ENCODE measurements at places on chromosomes 5 and 9. TPM values are rescaled to one million over a fixed set of nuclear protein-coding genes. Genes with fewer than 3 reads are reported as not detected.

PPP1R2B gene
- total RNA-seq, result not detected

DNA sequence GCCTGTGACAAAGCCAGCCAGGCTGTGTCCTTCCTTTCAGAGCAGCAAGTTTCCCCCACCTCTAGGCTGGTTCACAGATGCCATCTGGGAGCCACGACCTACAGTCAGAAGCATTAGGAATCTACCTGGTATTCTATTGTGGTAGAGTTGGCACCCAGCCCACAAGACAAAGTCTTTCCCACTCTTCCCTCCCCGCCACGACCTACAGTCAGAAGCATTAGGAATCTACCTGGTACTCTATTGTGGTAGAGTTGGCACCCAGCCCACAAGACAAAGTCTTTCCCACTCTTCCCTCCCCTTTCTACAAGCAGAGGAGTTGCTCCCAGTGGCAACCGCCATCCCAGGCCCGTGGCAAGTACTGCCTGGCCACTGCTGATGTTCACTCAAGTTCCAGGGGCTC is 157.8 kb upstream of the TNC start:
- no peak for DNase-seq

CCDC107 gene
- 26.2 TPM for total RNA-seq

DNA sequence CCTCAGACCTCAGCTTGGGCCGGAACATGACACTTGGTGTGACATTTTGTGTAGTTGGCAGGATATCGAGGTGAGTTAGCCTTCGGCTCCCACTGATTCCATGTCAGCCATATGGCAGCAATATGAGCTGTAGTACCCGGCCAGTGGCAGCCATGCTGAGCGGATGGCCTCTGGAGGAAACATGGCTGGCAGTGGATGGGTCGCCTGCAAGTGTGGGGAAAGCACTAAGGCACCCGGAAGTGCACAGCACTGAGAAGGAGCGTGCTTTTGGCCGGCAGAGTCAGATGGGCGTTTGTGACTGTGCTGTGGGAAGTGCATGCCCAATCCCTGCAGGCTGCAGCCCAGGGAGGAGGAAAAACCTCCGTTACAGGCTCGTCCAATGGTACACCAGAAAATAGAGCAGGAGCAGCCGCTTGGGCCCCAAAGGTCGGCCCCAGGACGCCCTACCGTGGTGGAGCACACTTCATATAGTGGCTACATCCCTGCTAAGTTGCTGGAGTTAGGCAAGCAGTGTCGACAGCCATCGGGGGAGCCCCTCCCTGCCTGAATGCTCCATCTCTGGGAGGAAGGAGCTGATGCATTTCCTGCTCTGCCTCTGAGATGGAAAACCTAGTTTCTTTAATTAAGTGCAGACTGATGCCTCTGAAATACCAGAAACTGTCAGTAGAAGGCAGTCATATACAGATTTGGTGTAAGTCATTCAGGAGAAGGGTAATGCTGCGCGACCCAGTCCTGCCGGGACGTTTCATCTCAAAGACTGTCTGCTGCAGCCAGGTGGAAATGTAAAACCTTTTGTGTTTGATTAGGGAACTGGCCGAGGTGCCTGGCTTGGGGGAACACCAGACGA is 2185.8 kb upstream of the ACO1 start:
- no peak for DNase-seq

DNA sequence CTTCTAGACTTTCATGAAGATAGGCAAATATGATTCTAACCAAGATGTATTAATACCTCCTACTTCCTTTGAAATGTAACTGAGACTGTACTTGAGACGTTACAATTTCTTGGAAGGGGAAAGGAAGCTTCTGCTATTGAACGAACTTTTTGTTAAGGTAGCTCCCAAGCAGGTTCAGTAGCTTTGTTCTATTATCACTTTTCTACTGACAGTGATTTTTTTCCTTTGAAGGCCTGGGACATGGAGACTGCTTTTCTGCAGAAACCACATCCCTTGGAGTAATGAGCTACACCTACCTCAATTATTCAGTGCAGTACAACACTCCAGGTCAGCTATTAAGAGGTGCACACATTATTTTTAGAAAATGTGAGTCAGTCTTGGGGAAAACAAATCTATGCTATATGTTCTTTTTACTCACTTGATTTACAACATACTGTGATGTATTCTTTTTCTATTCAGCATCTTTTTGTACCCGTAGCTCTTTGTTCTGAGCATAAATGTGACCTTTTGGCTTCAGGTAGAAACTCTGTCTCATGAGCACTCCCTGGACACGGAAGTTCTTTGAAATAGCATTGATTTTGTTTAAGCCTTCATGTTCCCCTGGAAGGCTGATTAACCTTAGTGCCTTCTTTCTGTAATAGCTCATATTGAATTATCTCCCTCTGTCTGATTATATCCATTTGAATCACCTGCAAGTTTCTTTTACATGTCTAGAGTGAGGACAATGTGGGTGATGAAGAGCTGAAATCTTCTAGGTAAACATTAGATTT is 56.5 kb upstream of the CDKN2B start:
- DNase-seq, result no peak

- peak; percentile 39 for DNase-seq
Measured at GRCh38 chr5:126519637-126520592, 75.1 kb downstream of the ALDH7A1 start.

PCDHGA8 gene
- total RNA-seq, result 4.2 TPM

RAB3C gene
- not detected for total RNA-seq

DNA sequence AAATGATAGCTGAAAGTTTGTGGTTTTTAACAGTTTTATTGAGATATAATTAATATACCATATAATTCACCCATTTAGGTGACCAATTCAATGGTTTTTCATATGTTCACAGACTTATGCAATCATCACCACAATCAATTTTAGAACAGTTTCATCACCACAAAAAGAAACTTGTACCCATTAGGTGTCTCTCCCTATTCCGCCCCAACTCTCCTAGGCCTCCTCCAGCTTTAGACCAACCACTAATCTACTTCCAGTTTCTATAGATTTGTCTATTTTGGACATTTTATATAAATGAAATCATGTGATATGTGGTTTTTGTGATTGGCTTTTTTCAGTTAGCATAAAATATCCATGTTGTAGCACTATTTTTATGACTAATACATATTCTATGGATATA is 38.6 kb downstream of the YTHDC2 start:
- DNase-seq, result no peak

- no peak for DNase-seq
Measured at GRCh38 chr5:107631805-107632362, 38.9 kb downstream of the EFNA5 start.

GRCh38 chr5:157454273-157454672 is 5.7 kb upstream of the NIPAL4 start:
- no peak for DNase-seq

MYORG gene
- 9.0 TPM for total RNA-seq

- no peak for DNase-seq
Measured at GRCh38 chr5:91910655-91911054, 527.5 kb upstream of the ARRDC3 start.

NTRK2 gene
- total RNA-seq, result 2.3 TPM

DNA sequence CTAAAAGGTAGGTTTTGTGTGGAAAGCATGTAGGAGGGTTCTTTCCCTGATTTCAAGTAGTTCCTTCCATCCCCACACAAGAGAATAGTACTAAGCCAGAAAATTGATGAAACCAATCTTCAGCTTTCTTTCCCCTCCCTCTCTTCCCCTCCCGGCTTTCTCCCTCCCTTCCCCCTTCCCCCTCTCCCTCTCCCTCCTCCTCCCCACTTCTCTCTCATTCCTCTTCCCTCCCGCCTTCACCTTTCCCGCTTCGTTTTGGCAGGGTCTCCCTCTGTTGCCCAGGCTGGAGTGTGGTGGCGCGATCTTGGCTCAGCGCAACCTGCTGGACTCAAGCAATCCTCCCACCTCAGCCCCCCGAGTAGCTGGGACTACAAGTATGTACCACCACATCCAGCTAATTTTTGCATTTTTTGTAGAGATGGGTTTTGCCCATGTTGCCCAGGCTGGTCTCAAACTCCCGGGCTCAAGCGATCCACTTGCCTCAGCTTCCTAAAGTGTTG is 85.8 kb downstream of the ZCCHC7 start:
- DNase-seq, result no peak

DNA sequence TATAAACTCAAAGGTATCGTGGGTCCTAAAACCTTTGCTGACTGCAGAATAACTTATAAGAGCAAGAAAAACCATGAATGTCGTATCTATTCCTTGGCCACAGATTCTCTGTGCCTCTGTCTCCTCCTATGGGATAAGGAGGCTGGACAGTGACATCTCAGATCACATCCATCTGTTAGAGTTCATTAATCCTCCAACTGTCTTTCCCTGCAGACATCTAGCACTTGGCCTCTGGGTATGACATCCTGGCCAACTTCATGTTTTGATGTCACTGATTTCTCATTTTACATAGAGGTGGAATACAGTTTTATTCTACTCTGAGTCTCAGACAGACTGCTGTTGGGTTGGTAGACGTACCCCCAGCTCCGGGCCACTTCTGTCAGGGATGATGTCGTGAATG is 86.2 kb downstream of the OTULIN start:
- DNase-seq, result no peak

EXD3 gene
- 44.8 TPM for total RNA-seq

GRCh38 chr5:891837-892393 is 686 bp downstream of the BRD9 start:
- DNase-seq, result no peak

DNA sequence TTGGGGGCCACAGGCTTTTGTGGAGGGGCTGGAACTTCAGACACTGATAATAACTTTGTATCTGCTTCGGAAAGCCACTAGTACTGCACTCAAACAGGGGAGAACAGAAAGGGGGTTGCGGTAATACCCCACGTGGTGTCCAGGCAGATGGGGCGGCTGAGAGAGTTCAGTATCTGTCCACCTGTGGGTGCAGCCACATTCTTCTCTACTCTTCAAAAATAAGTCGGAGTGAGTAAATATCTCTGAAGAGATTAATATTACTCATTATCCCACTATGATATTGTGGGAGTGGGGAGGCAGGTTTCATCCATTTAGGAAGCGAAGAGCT is 102.1 kb upstream of the SSBP2 start:
- no peak for DNase-seq

ALDH7A1 gene
- total RNA-seq, result 59.8 TPM

DNA sequence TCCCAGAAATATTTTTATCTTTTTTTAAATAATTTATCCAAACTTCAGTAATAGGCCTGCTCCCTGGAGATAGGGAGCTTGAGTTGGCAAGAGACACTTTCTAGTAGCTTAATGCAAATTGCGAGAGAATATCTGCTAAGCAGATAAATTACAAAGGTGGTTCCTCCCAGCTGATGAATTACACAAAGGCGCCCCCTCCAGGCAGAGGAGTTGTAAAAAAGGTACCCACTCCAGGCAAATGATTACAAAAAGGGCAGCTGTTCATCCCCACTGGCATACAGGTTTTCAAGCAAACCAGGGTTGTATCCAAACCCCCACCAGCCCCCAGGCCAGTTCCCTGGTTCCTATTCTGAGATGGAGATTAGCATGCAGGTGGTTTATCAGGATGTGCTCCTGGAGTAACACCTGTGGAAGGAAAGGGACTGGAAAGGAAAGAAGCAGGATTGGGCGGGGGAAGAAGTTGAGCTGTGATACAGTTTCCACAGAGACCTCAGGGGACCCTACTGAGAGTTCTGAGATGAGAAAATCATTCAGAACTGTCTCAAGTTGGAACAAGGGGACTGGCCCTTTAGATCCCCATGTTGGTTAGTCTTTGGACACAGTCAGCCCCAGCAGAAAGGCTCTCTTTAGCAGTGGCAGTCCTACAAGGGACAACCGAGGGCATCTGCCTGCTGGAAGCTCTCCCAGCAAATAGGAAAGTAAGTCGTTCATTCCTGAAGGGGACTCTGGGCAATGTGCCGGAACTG is 25.5 kb downstream of the ESM1 start:
- no peak for DNase-seq

- DNase-seq, result no peak
Measured at GRCh38 chr5:56389261-56389660, 156.1 kb upstream of the ANKRD55 start.

All from prostate gland (tissue), 2 donors.